Activated T-helper 17 cell treated with anti-CD3 and anti-CD28 coated beads, Interleukin-2, amount 50 U/mL, for 72 hours (primary cell): ENCODE measurements at places on chromosomes 16 and 17. TPM values are rescaled to one million over a fixed set of nuclear protein-coding genes. Genes with fewer than 3 reads are reported as not detected.

DNA sequence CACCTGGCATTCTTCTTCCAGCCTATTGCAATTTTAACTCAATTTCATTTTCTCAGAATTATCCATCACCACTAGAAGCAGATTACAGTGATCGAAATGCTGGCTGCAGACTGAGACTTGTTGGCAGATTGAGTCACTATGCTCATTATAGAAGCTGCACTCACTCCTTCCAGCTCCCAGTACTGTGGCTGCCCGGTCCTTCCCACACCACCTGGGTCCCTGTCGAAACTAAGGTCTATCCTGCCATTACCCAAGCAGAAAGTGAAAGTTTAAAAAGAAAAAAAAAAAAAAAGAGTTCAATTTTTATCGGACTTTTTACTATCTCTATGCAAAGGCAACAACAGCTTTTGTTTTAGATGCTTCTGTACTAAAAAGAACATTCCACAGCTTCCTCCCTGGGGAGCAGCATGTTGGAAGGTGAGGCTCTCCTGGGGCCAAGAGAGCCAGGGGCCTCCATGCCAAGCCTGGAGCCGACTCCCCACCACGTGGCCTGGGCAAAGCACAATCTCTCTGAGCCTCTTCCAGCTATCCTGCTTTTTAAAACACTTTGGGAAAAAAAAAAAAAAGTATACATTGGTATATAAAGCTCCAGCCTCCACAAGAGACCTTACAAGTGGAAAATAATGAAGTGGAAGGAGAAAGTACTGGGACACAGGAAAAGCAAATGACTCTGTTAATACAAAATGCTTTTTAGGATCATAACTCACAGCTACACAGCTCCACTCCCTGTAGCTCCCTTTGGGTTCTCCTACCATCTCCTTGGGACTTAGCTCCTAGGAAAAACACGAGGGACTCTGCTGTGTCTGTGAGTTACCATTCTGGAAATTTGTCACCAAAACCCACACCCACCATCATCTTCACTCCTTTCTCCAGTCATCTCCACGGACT is 77.8 kb downstream of the USP31 start:
- no peak for ATAC-seq

The CSH1 gene
- 8.2 TPM for total RNA-seq

DNA sequence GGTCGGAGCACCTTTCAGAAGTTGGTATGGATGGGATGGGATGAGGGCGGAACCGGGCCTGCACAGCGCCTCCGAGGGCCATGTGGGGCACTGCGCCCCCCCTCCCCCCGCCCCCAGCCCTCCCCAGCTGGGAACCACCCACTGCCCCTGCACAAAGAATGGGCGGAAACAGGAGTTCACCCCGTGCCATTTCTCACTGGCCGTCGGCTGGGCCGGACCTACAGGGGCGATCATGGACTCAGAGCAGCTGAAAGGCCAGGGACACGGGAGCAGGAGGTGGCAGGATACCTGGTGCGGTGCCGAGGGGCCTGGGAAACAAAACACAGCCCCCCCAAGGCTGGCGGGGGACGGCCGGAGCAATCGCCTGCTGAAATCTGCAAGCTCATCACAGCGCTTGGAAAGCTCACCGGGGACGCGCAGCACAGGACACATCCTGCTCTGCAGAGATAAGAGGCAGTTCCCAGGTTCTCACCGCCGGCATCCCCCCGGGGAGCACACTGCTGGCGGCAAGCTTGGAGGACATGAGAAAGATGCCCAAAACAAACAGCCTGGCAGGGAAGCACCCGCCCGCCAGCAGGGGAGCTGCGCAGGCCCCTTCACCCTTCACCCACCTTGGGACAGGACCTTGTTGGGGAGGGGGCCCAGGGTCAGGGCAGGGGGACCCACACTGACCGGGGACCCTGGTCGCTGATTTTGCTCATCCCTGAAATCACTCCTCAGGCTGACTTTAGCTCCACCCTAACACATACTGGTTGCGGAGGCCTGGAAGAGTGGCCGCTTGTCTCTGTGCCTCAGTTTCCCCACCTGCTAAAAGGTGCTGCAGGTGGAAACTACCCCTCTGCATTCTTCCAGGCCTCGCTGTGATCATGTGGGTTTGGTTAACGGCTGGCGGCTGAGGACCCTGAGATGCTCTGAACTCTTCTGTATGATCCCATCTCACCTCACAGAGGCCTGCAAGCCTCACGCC is 263.9 kb downstream of the C16orf95 start:
- ATAC-seq, result no peak

The RHBDL3 gene
- total RNA-seq, result 0.13 TPM

GRCh38 chr17:7651665-7652387 is 1.1 kb downstream of the ATP1B2 start:
- no peak for ATAC-seq

GRCh38 chr16:21614896-21615295 is 15.5 kb downstream of the METTL9 start:
- no peak for ATAC-seq

The FBXO39 gene
- total RNA-seq, result 0.24 TPM

The XYLT2 gene
- 95.1 TPM for total RNA-seq

DNA sequence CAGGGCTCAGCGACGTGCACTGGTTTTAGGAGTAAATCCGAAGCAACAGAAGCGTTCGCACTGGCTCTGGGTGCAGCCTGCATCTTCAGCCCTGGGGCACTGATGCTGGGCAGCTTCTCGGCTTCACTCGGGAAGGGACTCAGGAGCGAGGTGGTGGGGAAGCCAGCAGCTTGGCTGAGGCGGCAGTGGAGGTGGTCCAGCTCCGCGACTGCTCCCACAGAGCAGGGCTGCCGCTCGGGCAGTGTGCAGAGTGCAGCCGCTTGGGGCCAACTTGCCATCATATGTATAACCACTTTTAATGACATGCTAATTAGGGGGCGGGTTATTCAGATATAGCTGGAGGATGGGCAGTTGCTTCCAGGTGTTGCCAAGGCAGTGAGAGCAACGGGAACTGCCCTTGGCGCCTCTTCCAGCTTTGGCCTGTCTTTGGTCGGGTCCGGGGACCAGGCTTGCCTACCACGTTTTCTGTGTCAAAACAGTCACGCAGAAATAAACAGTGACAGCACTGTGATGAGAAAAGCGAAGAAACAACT is 26.7 kb downstream of the METRNL start:
- ATAC-seq, result no peak

The TP53TG3D gene
- not detected for total RNA-seq

The USP43 gene
- 1.2 TPM for total RNA-seq

DNA sequence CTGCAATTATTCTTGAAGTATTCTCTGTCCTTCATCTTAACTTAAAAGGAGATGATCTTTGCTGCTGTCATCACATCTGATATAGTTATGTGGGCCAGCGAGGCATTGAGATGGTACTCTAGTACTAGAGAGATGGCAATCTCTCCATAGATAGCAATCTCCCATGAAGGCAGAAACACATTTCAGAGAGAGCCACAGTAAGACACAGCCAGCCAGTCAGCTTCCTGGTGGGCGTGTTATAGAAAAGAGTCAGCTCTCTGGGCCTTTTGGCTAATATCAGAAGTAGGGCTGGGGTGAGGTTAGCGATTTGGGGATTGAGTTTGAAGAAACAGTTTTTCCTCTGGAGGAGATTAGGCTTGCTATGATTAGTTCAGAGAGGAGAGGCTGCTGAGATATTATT is 22.6 kb upstream of the EFCAB13 start:
- ATAC-seq, result peak; percentile 77

The EMP2 gene
- 0.15 TPM for total RNA-seq

- no peak for ATAC-seq
Measured at GRCh38 chr16:86319585-86320236, 190.6 kb upstream of the FOXF1 start.

- peak; percentile 10 for ATAC-seq
Measured at GRCh38 chr17:80475910-80476876, at the start of gene NPTX1. Gene NPTX1, minus strand, starts transcription at chr17:80476607. Its CDS starts 161 bp downstream, at chr17:80476446.

- ATAC-seq, result no peak
Measured at GRCh38 chr17:78910497-78911284, 7.7 kb upstream of the CEP295NL start.

The NXN gene
- 0.95 TPM for total RNA-seq

- no peak for ATAC-seq
Measured at GRCh38 chr16:89190150-89190958, 10.0 kb downstream of the SLC22A31 start.

GRCh38 chr17:3007651-3008121 is 55.7 kb downstream of the OR1D5 start:
- no peak for ATAC-seq

DNA sequence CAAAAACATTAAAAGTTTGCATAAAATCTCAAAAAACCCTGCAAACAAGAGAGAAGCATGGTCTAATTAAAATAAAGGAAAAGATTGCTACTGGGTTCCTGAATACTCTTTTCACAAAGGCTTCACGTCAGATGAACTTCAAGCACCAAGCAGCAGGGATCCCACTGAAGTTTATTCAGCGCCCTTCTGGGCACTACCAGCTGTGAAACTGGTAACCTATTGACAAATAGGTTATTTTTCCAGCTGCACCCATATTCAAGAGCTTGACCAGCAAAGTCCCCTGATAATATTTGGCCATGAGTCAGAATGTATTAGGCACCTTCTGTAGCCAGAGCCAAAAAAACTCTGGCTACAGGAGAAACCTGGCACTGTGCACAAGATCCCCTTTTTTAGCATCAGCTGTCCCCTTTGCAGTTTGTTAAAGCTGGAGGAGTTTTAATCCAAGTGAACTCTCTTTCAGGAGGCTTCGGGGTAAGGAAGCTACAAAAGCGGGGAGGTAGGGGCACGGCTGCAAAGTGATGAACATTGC is 60.3 kb downstream of the GRIN2A start:
- no peak for ATAC-seq

The MBTPS1 gene
- 44.0 TPM for total RNA-seq

GRCh38 chr16:228852-229730 is at the start of gene LUC7L:
Gene LUC7L, minus strand, starts transcription at chr16:229449. Its CDS starts 110 bp downstream, at chr16:229339.
- peak; percentile 94 for ATAC-seq

DNA sequence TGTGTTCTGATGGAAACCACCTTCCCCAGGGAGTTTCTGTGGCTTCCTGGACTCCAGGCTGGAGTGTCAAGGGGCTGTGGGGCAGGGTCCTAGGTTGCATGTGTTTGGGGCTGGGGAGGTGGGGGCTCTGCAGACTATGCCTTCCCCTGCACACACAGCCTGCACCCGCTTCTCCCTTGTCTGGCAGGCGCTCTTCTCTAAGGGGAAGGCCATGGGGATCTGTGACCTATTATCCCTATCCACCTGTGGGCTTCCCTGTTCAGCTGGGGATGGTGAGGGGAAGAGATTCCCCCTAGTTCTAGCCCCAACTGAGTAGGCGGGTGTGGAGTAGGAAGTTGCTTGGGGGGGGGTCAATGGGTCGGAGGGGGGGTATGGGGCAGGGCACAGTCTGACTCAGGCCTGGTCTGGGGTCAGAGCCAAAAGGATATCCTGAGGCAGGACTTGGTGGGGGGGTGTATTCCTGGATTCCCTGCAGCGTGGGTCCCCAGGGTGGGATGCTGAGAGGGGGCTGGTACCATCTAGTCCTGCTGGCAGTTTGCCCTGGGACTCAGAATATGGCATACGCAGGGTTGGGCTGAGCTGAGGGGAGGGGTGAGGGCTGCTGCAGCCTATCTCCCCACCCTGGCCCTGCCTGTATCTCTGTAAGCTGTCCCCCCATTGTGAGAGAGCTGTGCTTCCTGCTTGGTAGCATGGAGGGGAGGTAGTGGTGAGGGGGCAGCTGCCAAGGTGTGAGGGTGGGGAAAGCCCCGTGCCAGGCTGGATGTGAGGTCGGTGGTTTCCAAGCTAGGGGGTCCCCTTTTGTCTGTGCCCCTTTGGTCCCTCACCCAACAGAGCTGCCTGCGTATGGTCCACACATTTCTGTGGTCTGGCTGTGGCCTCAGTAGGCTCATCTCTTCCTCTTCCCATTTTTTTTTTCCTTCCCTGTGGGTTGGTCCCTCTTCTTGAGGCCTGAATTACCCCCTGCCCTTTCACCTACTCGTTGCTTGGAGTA is 14.7 kb downstream of the RARA start:
- ATAC-seq, result no peak

DNA sequence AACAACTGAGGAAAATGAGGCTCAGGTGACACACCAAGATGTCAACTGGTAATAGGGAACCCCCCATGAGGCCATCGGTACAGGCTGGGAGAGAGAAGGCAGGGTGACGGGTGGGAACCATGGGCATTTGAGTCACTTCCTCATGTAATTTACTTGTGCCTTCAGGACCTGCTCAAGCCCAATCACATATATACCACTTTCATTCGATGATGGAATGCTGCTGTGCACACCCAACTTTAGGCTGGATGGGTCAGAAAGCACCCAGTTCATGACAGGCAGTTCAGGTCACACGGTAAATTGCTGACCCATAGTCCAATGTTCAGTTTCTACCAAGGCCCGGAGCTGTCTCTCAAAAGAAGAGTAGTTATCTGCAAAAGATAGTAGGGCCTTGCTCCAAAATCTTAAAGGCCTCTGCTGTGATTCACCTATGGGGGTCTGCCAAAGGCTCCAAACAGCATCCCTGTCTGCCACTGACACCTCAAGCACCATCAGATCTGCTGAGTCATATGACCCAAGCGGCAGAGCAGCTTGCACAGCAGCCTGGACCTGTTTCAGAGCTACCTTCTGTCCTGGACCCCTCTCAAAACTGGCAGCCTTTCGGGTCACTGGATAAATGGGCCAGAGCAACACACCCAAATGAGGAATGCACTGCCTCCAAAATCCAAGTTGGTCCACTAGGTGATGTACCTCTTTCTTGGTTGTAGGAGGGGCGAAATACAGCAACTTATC is 24.7 kb downstream of the ZZEF1 start:
- peak; percentile 19 for ATAC-seq
